Glutamatergic neuron (in vitro differentiated cells): ENCODE measurements at places on chromosomes 13 and 19.

- peaks cover 12% of the 10 kb centered on the region for H3K36me3 ChIP-seq
- H3K27ac ChIP-seq = no peak overlapping the region
Measured at GRCh38 chr13:23793711-23794110, 95.5 kb downstream of the MIPEP start.

- H3K27ac ChIP-seq = no peak overlapping the region
- H3K36me3 ChIP-seq = no peaks in the 10 kb centered on the region
- H3K4me1 ChIP-seq = peaks cover 4% of the 10 kb centered on the region
- H3K27me3 ChIP-seq = peaks cover 7% of the 10 kb centered on the region
- no peak for DNase-seq
Measured at GRCh38 chr19:13990085-13990484, 16.0 kb downstream of the RFX1 start.

DNA sequence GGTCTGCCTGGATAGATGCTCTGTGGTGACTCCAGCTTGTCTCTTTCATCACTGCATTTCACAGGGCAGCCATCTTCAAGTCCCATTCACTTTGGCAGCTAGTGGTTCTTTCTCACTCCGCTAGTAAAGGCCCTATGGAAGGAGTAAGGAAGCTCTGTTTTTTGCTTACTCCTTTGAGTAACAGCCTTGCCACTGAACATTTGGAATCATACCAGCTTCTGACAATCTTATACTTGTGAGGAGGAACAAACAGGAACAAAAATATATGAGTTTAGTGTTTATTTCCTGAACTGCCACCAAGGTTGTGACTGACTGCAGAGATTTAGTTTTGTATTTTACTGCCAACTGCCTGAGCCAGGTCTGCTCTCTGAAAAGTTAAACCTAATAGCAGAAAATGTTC is 38.7 kb downstream of the KCTD4 start:
- H3K27ac ChIP-seq = no peak overlapping the region
- DNase-seq = no peak
- H3K4me1 ChIP-seq = no peaks in the 10 kb centered on the region
- H3K4me3 ChIP-seq = no peak overlapping the region

- H3K27ac ChIP-seq = no peak overlapping the region
- peaks cover 18% of the 10 kb centered on the region for H3K27me3 ChIP-seq
- no peak for DNase-seq
- H3K4me1 ChIP-seq = peaks cover 2% of the 10 kb centered on the region
- no peaks in the 10 kb centered on the region for H3K36me3 ChIP-seq
- H3K4me3 ChIP-seq = no peak overlapping the region
Measured at GRCh38 chr19:41570179-41570578, 5.8 kb upstream of the CEACAM21 start.

DNA sequence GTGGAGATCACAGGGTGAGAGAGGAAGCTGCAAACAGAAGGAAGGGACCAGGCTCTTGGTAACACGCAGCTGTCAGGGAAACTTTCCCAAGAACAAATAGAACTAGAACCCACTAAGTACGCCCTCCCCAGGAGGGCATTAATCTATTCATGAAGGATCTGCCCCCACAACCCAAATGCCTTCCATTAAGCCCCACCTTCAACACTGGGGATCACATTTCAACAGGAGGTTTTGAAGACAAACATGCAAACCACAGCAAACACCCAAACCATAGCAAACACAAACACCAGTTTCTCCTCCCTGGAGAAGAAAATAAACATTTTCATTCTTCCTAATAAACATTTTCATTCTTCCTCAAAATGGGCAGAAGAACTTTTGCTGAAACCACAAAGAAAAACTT is 329.6 kb downstream of the EFNB2 start:
- no peaks in the 10 kb centered on the region for H3K27me3 ChIP-seq
- H3K27ac ChIP-seq = no peak overlapping the region
- H3K4me1 ChIP-seq = no peaks in the 10 kb centered on the region
- H3K36me3 ChIP-seq = no peaks in the 10 kb centered on the region
- H3K4me3 ChIP-seq = no peak overlapping the region

DNA sequence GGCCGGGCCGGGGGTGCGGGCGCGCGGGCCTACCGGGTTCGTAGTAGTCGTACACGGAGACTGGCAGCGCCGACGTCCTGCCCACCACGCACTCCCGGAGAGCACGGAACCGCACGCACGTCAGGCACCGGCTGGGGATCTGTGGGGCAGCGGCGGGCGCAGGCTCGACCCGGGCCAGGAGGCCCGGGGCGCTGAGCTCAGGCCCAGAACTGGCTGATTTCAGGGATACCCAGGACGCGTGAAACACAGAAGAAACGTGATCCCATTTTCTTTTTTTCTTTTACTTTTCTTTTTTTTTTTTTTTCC is 9.0 kb downstream of the F2RL3 start:
- no peaks in the 10 kb centered on the region for H3K36me3 ChIP-seq
- no peak for DNase-seq
- peaks cover 12% of the 10 kb centered on the region for H3K27me3 ChIP-seq
- no peak overlapping the region for H3K27ac ChIP-seq

DNA sequence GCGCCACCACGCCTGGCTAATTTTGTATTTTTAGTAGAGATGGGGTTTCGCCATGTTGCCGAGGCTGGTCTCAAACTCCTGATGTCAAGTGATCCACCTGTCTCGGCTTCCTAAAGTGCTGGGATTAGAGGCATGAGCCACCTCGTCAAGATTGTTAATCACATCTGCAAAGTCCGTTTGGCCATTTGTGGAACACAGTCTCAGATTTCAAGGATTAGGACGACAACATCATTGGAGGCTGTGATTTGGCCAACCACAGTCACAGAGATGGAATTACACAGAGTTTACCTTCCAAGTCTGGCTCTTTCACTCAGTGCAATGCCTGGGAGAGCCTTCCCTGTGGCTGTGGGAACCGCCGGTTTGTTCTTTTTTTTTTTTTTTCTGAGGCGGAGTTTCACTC is 17.8 kb downstream of the SULT2B1 start:
- no peaks in the 10 kb centered on the region for H3K4me1 ChIP-seq
- peaks cover 5% of the 10 kb centered on the region for H3K27me3 ChIP-seq
- no peaks in the 10 kb centered on the region for H3K36me3 ChIP-seq
- H3K4me3 ChIP-seq = no peak overlapping the region

- H3K4me3 ChIP-seq = no peak overlapping the region
- peaks cover 46% of the 10 kb centered on the region for H3K4me1 ChIP-seq
- peak overlapping the region; percentile 35 for H3K27ac ChIP-seq
- H3K36me3 ChIP-seq = no peaks in the 10 kb centered on the region
- peaks cover 14% of the 10 kb centered on the region for H3K27me3 ChIP-seq
Measured at GRCh38 chr13:114111577-114111976, 20.8 kb downstream of the RASA3 start.

GRCh38 chr13:100797921-100798320 is 123.3 kb upstream of the TMTC4 start:
- no peak for DNase-seq
- no peak overlapping the region for H3K27ac ChIP-seq
- no peak overlapping the region for H3K4me3 ChIP-seq
- H3K36me3 ChIP-seq = no peaks in the 10 kb centered on the region
- peaks cover 7% of the 10 kb centered on the region for H3K4me1 ChIP-seq

DNA sequence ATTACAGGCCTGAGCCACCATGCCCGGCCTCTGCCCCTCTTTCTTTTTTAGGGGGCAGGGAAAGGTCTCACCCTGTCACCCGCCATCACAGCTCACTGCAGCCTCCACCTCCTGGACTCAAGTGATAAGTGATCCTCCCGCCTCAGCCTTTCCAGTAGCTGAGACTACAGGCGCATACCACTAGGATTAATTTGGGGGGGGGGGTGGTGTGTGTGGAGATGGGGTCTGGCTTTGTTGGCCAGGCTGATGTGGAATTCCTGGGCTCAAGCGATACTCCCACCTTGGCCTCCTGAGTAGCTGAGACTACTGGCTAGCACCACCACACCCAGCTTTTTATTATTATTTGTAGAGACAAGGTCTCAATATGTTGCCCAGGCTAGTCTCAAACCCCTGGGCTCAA is 4.2 kb downstream of the APOE start:
- peaks cover 3% of the 10 kb centered on the region for H3K4me1 ChIP-seq
- H3K27ac ChIP-seq = no peak overlapping the region

- H3K27me3 ChIP-seq = no peaks in the 10 kb centered on the region
- H3K27ac ChIP-seq = no peak overlapping the region
- no peaks in the 10 kb centered on the region for H3K36me3 ChIP-seq
- no peak for DNase-seq
- H3K4me3 ChIP-seq = no peak overlapping the region
- peaks cover 47% of the 10 kb centered on the region for H3K4me1 ChIP-seq
Measured at GRCh38 chr13:26021516-26021915, 30.3 kb downstream of the SHISA2 start.

- peaks cover 9% of the 10 kb centered on the region for H3K27me3 ChIP-seq
- H3K36me3 ChIP-seq = no peaks in the 10 kb centered on the region
- DNase-seq = no peak
- H3K4me3 ChIP-seq = no peak overlapping the region
- peaks cover 38% of the 10 kb centered on the region for H3K4me1 ChIP-seq
Measured at GRCh38 chr13:36914648-36915047, 5.4 kb downstream of the SMAD9 start.

GRCh38 chr19:42409477-42409876 is 17.7 kb downstream of the LIPE start:
- no peak for DNase-seq
- no peak overlapping the region for H3K27ac ChIP-seq
- H3K4me3 ChIP-seq = no peak overlapping the region

DNA sequence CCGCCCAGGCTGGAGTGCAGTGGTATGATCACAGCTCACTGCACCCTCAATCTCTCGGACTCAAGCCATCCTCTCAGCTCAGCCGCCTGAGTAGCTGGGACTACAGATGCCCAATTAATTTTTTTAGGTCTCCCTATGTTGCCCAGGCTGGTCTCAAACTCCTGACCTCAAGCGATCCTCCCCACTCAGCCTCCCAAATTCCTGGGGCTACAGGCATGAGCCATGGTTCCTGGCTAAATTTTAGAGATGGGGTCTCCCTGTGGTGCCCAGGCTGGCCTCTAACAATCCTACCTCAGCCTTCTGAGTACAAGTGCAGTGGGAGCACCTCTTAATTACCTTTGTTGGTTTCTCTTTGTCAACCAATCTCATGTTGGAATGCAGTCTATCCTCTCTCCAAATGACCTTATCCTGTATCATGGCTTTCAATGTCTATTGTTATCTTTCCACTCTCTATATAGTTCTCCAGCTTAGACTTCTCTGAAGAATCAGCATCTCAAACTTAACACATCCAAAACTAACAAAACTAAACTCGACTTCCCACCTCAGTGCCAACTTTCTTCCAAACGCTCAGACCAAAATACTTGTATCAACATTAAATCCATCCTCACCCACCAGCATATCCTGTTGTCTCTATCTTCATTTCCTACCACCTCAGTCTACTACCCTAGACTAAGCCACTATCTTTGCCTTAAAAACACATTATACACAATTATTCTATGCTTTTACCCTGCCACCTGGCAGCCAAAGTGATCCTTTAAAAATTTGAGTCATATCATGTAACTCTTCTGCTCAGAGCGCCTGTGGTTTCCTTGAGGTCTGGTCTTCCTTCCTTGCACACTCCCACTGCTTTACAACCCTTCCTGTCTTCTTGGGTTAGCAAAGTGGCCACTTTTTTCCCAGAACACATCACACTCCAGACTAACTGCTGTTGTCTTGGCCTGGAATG is 6.7 kb downstream of the TPT1 start:
- H3K4me3 ChIP-seq = no peak overlapping the region
- peaks cover 4% of the 10 kb centered on the region for H3K27me3 ChIP-seq
- H3K4me1 ChIP-seq = peaks cover 35% of the 10 kb centered on the region
- peaks cover 8% of the 10 kb centered on the region for H3K36me3 ChIP-seq
- peak overlapping the region; percentile 29 for H3K27ac ChIP-seq

- no peak overlapping the region for H3K4me3 ChIP-seq
- H3K4me1 ChIP-seq = no peaks in the 10 kb centered on the region
- H3K27me3 ChIP-seq = peaks cover 2% of the 10 kb centered on the region
- DNase-seq = no peak
- no peaks in the 10 kb centered on the region for H3K36me3 ChIP-seq
- H3K27ac ChIP-seq = no peak overlapping the region
Measured at GRCh38 chr13:109874484-109875454, 88.4 kb upstream of the IRS2 start.

GRCh38 chr19:34428549-34429285 is 536 bp downstream of the UBA2 start:
- peaks cover 2% of the 10 kb centered on the region for H3K27me3 ChIP-seq
- peak overlapping the region; percentile 84 for H3K27ac ChIP-seq
- DNase-seq = peak; percentile 29
- H3K36me3 ChIP-seq = no peaks in the 10 kb centered on the region
- peaks cover 12% of the 10 kb centered on the region for H3K4me1 ChIP-seq

GRCh38 chr19:49506575-49507105 is 5.8 kb upstream of the FCGRT start:
- DNase-seq = peak; percentile 65
- H3K36me3 ChIP-seq = no peaks in the 10 kb centered on the region
- H3K4me3 ChIP-seq = no peak overlapping the region
- peaks cover 4% of the 10 kb centered on the region for H3K27me3 ChIP-seq

- no peak overlapping the region for H3K4me3 ChIP-seq
- H3K4me1 ChIP-seq = peaks cover 4% of the 10 kb centered on the region
- no peaks in the 10 kb centered on the region for H3K36me3 ChIP-seq
- DNase-seq = no peak
- no peak overlapping the region for H3K27ac ChIP-seq
Measured at GRCh38 chr19:3068071-3068470, 5.8 kb upstream of the TLE5 start.

DNA sequence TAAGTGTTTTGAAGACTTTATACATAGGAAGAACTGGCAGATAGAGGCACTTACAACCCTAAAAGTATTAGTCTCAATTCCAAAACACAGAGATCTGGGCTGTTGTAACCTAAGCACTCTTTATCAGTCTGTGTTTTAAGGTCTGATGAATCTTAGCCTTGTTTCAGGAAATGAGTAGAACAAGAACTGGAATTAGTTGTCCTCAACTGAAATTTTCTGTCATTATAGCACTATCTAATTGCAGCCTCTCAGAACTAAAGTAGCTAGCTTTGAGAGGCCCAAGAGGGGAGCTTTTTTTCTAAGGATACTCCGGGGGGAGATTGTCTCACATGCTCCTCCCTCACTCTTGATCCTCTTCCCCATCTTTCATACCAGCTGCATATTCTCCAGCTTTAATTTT is 13.1 kb downstream of the HNRNPM start:
- peaks cover 46% of the 10 kb centered on the region for H3K4me1 ChIP-seq
- no peak overlapping the region for H3K27ac ChIP-seq
- DNase-seq = no peak
- no peak overlapping the region for H3K4me3 ChIP-seq
